ENCODE measurements at places on chromosomes 11 and 22. TPM values are rescaled to one million over a fixed set of nuclear protein-coding genes. Genes with fewer than 3 reads are reported as not detected.

The ILK gene
- polyA plus RNA-seq: 25.7 TPM

The CFAP300 gene
- polyA plus RNA-seq: 1.7 TPM

The B4GALNT4 gene
- polyA plus RNA-seq: 0.56 TPM

The SCGB1A1 gene
- not detected for polyA plus RNA-seq

The PATE2 gene
- not detected for polyA plus RNA-seq
